ENCODE measurements at places on chromosomes 16 and 17.
A peak's percentile ranks its signal among the peaks of the same experiment; 100 is the strongest.

DNA sequence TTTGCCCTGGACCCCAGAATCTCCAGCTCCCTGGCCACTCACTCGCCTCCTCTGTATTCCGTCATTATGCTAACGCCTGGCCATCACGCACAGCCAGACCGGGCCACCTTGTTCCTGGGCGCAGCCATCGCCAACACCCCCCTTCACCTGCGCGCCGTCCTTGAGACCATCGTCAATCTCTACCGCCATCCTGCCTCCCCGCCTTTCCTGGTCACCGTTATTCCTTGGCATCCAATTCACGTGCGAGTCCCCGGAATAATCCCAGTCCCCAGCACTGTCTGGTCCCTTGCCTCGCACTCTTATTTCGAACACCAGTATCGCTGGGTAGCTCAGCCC, 541 bp downstream of the VKORC1 start:
- no peak for DNase-seq

DNA sequence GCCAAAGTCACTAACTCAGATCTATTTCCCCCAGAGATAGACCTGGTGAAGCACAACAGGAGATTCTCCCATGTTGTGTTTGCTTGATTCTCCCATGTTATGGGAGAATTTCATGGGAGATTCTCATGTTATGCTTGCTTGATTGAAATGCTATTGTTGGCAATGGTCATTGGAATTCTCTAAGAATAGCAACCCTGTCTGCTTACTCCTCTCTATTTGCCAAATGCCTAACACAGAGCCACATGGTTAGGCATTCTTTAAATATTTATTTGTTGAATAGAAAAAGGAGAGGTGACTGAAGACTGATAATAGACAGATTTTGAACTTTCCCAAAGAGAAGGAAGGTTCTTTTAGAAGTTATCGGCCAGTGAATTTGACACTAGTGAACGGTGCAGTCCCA, 111.5 kb upstream of the MPHOSPH6 start:
- DNase-seq = no peak

DNA sequence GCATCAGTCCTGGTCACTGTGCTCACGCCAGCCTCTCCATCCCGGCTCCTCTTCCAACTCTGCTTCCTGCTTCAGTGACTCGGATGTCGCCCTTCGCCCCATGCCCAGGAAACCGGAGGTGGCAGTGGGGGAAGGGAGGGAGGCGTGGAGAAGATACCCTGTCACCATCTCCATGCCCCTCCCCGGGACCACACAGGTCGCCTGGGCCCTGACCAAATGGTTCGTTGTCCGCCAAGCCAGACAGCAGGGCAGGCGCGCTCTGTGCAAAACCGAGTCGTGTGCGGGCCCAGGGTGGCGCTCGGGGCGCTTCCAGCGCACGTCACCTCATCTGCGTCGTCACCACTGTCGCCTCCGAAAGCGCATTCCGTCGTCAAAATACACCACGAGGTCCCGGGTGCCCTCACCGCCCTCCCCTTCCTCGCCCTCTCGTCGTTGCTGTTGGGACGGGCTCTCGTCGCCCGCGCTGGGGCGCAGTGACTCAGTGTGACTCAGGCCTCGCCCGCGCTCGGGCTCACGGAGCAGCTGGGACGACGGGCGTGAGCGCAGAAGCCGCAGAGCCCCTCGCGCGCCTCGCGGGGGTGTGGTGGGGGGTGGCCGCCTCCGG, 39.2 kb downstream of the ZNF778 start:
- DNase-seq = peak; percentile 85

DNA sequence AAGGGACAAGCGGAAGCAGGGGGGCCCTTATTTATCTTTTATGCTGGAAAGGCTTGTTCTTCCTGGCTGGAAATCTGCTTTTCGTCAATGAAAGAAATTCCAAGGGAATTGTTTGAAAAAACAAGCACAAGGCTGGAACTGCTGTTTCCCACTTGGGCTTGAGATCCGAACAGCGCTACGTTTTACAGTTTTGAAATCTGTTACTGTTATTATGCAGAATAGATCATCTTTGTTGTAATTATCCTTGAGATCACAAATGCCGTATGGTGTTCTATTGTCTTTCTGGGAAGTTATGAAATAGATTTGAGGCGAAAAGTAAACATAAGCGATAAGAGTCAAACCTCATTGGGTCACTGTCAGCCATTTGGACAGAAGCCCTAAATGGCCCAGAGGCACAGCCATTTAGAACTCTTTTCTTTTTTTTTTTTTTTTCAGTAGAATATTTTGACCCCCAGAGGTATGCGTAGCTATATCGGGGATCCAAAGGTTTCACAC, 223.3 kb downstream of the IRX3 start:
- no peak for DNase-seq

GRCh38 chr16:11093572-11094074, 149.3 kb downstream of the CLEC16A start:
- DNase-seq = no peak

DNA sequence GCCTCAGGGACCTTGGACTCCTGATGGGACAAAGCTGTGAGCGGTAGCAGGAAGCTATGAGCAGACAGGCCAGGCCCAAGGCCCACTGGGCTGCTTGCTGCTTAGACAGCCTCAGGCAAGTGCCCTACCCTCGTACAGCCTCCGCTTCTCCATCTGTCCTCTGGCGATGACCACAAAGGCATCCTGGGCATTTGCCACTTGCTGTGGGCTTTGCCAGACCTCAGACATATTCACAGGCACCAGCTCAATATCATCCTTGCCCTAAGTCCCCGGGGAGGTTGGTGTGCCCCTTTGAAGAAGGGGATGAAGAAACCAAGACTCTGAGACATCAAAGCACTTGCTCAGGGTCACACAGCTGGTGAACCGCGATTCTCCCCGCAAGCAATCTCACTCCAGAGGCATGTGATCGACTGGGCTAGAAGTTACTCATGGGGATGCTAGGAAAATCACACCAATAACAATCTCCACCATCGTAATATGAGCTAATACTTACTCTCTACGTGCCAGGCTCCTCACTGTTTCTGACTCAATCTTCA, 21.7 kb downstream of the PPL start:
- DNase-seq = no peak

- DNase-seq = no peak
Observed at GRCh38 chr16:70746708-70747424, 54.1 kb downstream of the VAC14 start.

- DNase-seq = no peak
Observed at GRCh38 chr17:41267711-41268110, 2.5 kb downstream of the KRTAP9-6 start.

- no peak for DNase-seq
Observed at GRCh38 chr16:27403601-27403992, 1.6 kb downstream of the IL21R start.

GRCh38 chr17:61352781-61353491, 46.7 kb upstream of the TBX2 start:
- no peak for DNase-seq

- DNase-seq = no peak
Observed at GRCh38 chr17:80998118-80998747, 6.6 kb downstream of the CHMP6 start.
